ENCODE measurements at places on chromosomes 12 and 14.

DNA sequence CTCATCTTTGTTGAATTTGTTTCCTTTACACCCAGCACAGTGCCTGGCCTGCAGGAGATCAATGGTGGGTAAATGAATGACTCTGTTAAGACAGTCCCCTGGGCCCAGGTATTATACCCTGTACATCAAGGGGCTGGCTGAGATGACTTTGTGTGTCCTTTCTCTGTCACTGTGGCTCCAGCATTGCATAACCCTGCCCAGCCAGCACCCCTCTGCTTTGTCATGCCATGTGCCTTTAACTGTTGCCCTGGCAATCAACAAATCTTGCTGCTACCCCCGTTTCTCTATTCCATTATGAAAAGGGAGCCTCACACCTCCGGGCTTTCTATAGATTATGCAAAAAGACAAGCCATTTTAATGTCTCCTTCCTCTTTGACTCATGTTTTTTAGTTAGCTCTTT lies 7.6 kb upstream of the FLVCR2 start:
- no peak for DNase-seq

DNA sequence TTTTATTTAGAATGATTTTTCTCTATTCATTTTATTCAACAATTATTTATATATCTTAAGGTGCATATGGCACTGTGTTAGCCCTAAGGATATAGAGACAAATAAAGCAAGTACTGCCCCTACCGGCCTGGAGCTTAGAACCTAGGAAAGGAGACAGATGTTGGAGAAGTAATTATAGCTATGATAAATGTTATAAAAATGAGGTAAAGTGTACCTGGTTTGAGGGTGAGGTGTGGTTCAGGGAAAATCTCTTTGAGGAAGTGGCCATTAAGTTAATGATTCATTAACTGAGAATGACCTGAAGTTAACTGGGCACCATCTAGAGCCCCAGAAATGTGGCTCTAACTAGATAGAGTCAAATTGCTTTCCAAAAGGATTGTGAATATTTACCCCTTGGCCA lies 31.9 kb downstream of the CDKL1 start:
- DNase-seq, result no peak

DNA sequence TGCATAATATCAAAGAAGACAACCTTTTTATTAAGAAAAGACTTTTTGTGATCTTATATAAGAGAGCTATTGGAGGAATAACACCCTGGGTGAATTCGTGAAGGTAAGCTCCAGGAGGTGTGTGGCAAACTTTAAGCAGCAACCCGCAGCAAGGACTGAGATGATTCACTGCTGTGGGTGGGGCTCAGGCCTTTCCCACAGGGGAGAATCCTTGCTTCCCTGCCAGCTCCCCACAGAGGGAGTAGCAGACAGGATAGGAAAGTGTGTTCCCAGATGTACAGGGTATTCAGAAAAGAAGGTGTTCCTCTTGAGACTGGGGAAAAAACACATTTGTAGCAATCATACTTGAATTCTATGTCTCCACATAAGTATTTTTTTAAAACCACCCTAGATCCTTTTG lies 9.2 kb downstream of the NDUFA12 start:
- peak; percentile 30 for DNase-seq

DNA sequence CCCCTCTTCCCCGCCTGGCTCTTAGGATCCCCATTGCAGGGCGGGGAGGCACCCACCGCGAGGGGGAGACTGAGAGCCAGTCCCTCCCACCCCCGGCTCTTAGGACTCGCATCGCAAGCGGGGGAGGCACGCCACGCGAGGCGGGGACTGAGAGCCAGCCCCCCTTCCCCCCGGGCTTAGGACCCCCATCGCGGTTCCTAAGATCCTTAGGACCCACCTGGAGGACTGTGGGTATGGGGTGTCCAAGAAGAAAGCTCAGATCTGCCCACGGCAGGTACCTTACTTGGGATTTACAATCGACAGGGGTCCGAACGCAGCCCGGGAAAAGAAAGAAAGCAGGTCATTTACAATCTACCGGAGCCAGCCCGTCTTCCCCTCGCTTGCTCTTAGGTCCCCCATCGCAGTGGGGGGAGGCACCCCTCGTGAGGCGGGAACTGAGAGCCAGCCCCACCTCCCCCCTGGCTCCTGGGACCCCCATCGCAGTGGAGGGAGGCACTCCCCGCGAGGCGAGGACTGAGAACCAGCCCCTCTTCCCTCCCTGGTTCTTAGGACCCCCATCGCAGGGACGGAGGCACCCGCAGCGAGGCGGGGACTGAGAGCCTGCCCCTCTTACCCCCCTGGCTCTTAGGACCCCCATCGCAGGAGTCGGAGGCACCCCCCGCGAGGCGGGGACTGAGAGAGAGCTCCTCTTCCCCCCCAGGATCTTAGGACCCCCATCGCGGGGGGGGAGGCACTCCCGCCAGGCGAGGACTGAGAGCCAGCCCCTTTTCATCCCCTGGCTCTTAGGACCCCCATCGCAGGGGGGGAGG lies 43.7 kb downstream of the DDX11 start:
- DNase-seq, result no peak

GRCh38 chr14:68333262-68333661 lies 459.6 kb downstream of the ZFP36L1 start:
- no peak for DNase-seq

- peak; percentile 65 for DNase-seq
Measured at GRCh38 chr12:88057994-88058718, 29.0 kb upstream of the C12orf50 start.

DNA sequence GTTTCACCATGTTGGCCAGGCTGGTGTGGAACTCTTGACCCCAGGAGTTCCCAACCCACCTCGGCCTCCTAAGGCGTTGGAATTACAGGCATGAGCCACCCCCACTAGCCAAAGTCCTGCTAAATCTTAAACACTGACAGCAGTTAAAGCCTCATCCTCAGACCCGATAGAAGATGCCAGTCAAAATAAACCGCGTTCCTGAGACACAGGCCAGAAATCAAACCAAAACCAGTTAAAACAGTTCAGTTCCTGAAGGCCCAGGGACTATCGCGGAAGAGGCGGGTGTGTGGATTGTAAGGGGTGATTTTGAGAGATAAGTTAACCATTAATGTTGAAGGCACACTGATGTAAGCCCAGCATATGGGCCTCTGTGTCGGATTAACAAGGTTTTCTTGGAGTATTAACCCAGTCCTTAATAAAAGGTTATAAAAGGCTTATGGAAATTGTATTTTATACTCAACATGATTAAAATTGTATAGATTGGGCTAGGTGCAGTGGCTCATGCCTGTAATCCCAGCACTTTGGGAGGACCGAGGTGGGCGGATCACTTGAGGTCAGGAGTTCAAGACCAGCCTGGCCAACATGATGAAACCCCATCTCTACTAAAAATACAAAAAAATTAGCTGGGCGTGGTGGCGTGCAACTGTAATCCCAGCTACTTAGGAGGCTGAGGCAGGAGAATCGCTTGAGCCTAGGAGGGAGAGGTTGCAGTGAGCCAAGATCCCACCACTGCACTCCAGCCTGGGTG lies 18.7 kb upstream of the CDCA4 start:
- DNase-seq, result no peak

DNA sequence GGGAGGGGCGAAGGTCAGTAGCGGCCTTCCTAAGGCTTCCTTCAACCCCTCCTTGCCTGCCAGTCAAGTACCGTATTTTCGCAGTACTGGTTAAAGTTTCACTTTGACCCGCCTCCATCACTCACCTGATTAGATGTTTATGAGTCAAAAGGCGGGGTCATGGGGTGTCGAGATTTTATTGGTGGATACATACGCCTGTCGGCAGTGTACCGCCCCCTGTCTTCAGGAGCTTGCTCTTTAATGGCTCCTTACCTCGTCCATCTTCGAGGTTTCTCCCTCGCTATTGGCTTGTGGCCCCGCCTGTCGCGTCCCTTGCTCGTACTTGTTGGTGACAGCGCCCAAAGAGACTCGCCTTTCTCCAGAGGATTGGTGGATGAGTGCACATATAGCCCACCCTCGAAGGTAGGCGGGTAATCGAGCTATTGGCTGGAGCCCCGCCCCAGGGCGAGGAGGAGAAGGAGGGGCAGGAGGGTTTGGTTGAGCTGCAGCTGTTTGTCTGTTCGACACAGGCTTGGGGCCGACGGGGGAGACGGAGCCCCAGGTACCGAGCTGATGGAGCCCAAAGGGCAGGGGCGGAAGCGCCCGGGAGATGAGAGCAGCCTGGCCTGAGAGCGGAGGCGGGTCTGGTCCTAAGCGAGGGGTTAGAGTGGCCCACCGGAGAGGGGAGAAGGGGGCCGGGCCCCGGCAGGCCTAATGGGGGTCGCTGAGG lies at the start of gene RAB5B:
TSS of gene RAB5B (plus strand) at position 480 of the 709 bp plus-strand sequence. CDS start 12,883 bp downstream, outside the sequence.
- DNase-seq, result peak; percentile 100

DNA sequence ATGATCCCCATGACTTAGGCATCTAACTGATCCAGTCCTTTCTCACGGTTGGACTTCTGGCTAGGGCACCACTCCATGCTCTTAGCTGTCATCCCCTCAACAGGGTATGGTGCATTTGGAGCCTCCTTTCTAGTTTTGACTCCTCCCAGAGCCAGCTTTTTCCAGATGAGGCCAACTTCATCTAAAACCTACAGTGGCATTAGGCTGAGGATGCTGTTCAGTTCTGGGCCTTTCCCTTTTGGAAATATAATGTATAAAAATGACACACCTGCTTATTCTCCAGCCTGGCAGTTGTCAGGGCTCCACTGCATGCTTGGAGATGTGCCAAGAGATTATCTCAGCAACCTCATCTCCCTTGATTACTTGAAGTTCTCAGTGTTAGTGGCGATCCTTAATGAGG lies 239.7 kb downstream of the EMP1 start:
- no peak for DNase-seq

DNA sequence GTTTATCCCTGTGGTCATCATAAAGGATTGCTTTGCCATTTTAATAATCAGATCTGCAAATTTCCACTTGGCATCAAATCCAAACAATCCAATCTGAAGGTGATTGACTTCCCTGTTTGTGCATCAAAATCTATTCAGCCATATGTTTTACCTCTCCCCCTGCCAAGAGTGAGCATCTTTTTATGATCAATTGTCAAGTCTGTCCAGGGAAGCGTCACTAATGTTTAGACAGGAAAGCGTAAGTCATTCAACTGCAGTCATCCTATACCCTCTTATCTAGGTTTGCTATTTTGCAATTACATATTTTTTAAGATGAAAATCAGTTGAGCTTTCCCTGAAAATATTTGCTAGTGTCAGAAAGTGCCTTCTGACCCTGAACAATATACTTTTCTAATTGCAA lies 1224.1 kb upstream of the SEL1L start:
- DNase-seq, result no peak

- no peak for DNase-seq
Measured at GRCh38 chr12:74770552-74770951, 232.9 kb downstream of the ATXN7L3B start.

- no peak for DNase-seq
Measured at GRCh38 chr12:123075646-123076171, 75.2 kb downstream of the PITPNM2 start.

- peak; percentile 87 for DNase-seq
Measured at GRCh38 chr12:48973941-48974673, 2.6 kb upstream of the WNT10B start.

GRCh38 chr14:51547260-51547659 lies 104.5 kb upstream of the FRMD6 start:
- peak; percentile 100 for DNase-seq

DNA sequence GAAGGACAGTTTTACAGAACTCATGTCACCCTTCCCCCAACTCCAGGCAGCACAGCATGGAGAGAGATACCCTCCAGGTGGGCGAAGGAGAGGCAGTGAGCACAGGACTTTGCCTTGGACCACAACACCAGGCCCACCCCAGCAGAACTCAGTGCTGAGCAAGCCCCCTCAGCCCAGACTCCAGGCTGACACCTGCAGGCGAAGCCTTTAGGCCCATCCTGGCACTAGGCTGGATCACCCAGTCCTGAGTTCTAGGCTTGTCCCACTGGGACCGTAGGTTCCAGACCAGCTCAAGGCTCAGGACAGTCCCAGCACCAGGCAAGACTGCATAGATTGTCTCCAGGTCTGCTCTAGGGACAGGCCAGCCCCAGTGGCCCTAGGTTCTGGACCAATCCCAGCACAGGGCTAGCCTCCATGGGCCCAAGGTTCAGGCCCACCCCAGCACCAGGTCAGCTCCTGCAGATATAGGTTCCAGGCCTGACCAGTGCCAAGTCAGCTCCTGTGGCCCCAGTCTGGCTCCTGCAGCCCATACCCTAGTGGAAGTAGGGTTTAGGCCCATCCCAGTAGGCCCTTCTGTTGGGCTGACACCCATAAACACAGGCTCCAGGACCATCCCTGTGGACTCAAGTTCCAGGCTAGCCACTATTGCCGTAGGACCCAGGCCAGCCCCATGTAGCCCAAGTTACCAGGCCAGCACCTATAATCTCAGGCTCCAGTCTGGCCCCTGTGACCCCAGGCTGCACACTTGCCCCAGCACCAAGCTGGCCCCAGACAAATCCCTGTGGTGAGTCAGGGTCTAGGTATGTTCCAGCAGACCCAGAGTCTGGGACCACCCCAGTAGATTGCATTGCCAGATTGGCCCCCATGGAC lies 9.4 kb downstream of the WASHC3 start:
- no peak for DNase-seq

DNA sequence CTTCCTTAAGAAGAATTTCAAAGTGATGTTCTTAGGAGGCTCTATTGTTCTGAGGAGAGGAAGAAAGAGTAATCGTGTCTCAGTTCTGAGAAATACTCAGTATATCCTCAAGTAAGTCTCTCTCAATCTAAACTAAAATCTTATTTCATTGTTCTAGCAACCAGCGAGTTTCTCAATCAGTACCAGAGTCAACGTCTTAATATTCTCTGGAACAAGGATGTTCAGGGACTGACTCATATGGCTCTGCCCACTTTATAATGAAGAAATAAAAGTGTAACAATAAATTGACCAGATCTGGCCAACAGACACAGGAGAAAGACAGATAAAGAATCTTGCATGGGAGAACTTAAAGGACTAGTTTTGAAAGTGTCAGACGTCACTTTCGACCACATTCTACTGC lies 469.8 kb upstream of the FLRT2 start:
- DNase-seq, result peak; percentile 21

DNA sequence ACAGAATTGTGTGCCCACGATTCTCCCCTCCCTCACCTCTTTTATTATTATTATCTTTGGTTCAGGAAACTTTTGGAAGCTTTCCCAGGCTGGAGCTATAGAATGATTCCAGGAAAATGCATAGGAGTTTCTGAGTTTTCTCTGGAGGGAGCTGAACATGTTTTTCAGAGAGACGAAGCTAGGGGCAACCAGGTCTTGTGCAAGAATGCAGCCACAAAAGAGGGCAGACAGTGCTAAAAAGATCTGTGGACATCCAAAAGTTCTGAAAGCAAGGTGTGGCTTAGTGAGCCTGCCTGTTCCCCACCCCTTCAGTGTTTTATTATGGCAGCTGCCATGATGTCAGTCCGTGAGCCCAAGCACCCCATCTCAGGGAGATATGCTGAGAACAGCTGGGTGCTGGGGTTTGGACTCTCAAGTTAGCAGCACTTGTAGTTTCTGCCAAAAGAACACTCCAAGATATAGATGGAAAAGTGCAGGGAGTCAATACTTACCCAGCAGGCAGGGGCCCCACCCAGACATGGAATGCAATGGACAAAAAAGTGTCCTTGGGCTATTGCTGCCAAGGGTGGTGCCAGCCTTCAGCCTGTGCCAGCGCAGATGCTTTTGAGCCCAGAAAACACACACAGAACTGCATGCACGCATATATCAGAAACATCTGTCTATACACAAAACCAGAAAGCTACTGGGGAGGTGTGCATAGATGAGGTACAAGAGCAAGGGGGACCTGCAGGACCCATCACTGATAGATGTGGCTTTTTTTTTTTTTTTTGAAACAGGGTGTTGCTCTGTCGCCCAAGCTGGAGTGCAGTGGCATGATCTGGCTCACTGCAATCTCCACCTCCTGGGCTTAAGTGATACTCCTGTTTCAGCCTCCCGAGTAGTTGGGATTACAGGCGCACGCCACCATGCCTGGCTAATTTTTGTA lies 17.0 kb upstream of the IRF2BPL start:
- DNase-seq, result no peak

- DNase-seq, result peak; percentile 88
Measured at GRCh38 chr12:113222730-113223531, 1.7 kb downstream of the TPCN1 start.

GRCh38 chr12:121132601-121133481 lies at the start of gene P2RX7:
TSS of gene P2RX7 (plus strand) at chr12:121132876. CDS start at chr12:121132971, 95 bp downstream.
- peak; percentile 41 for DNase-seq
